ENCODE measurements at places on chromosomes 3 and 15. TPM values are rescaled to one million over a fixed set of nuclear protein-coding genes. Genes with fewer than 3 reads are reported as not detected.

The CLCN2 gene
- polyA plus RNA-seq: 0.73 TPM

The RNF111 gene
- polyA plus RNA-seq: 20.5 TPM

The XYLB gene
- 3.3 TPM for polyA plus RNA-seq

The FBXL2 gene
- 0.10 TPM for polyA plus RNA-seq

The KCNMB3 gene
- polyA plus RNA-seq: 0.92 TPM

The CPNE4 gene
- polyA plus RNA-seq: 0.38 TPM

The TWF2 gene
- 92.7 TPM for polyA plus RNA-seq

The TRIM42 gene
- not detected for polyA plus RNA-seq

The OIP5 gene
- 61.2 TPM for polyA plus RNA-seq

The SECISBP2L gene
- polyA plus RNA-seq: 10.4 TPM

The ANKRD34C gene
- polyA plus RNA-seq: not detected

The ACAN gene
- not detected for polyA plus RNA-seq

The SNX22 gene
- 6.9 TPM for polyA plus RNA-seq

The SI gene
- polyA plus RNA-seq: not detected

The TMEM89 gene
- polyA plus RNA-seq: not detected

The ABHD6 gene
- 5.1 TPM for polyA plus RNA-seq

The MITF gene
- polyA plus RNA-seq: 0.07 TPM

The POPDC2 gene
- 1.8 TPM for polyA plus RNA-seq

The OSBPL10 gene
- polyA plus RNA-seq: 0.09 TPM

The MEIS2 gene
- polyA plus RNA-seq: 14.3 TPM

The STRIT1 gene
- not detected for polyA plus RNA-seq

The PTH1R gene
- not detected for polyA plus RNA-seq

The TOP2B gene
- 56.0 TPM for polyA plus RNA-seq

The TTC21A gene
- polyA plus RNA-seq: 1.4 TPM

The STAC gene
- polyA plus RNA-seq: not detected

The THRB gene
- polyA plus RNA-seq: not detected

The SUCLG2 gene
- polyA plus RNA-seq: 49.9 TPM

The LEKR1 gene
- 2.6 TPM for polyA plus RNA-seq

The CGGBP1 gene
- 64.1 TPM for polyA plus RNA-seq

The SNUPN gene
- polyA plus RNA-seq: 41.9 TPM

The ZPLD1 gene
- polyA plus RNA-seq: not detected

The PLIN1 gene
- not detected for polyA plus RNA-seq

The PPP1R14D gene
- polyA plus RNA-seq: not detected

The PLCH1 gene
- polyA plus RNA-seq: not detected

The TRAK1 gene
- polyA plus RNA-seq: 9.8 TPM

The ALPK3 gene
- not detected for polyA plus RNA-seq

The ROPN1B gene
- polyA plus RNA-seq: not detected

The CD96 gene
- polyA plus RNA-seq: 0.81 TPM

The CP gene
- 0.09 TPM for polyA plus RNA-seq

The A4GNT gene
- polyA plus RNA-seq: not detected

The ANKUB1 gene
- polyA plus RNA-seq: 0.09 TPM

The SEC62 gene
- 160 TPM for polyA plus RNA-seq

The CDHR4 gene
- not detected for polyA plus RNA-seq

The CCDC54 gene
- polyA plus RNA-seq: not detected

The ITIH1 gene
- not detected for polyA plus RNA-seq

The TRIP4 gene
- polyA plus RNA-seq: 25.9 TPM

The TRIM59 gene
- 57.8 TPM for polyA plus RNA-seq

The SLC9C1 gene
- not detected for polyA plus RNA-seq

Data from GM12878 (cell line).